Right forelimb (tissue), 1 donor: ENCODE measurements at places on chromosomes 16 and 17.

DNA sequence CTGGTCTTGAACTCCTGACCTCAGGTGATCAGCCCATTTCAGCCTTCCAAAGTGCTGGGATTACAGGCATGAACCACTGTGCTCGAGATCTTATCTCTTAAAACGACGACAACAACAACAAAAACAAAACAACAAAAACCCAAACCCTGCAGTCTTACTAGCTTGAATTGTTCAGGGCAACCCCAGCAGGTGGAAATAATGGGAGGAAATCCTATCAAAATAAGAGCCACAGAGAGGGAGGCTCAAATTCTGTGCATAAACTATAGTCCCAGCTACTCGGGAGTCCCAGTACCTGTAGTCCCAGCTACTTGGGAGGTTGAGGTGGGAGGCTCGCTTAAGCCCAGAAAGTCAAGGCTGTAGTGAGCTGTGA lies 16.5 kb upstream of the ATP6V0A1 start:
- DNase-seq, result no peak

GRCh38 chr16:79628501-79628975 lies 28.0 kb upstream of the MAF start:
- DNase-seq, result no peak

DNA sequence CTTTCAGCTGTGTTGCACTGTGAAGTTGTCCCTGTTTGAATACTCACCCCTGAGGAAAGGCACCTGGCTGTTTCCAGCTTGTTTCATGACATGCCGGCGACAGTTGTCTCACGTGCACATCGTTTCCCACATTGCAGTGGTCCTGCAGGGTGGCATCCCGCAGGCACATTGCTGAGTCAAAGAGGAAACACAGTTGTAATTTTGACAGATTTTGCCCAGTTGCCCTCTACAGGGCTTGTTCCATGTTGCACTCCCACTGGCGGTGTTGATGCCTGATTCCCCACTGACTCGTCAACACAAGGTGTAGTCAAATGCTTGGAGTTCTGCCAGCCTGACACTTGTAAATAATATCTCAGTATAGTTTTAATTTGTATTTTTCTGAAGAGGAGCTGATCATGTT lies 23.8 kb downstream of the EPN2 start:
- DNase-seq, result no peak

DNA sequence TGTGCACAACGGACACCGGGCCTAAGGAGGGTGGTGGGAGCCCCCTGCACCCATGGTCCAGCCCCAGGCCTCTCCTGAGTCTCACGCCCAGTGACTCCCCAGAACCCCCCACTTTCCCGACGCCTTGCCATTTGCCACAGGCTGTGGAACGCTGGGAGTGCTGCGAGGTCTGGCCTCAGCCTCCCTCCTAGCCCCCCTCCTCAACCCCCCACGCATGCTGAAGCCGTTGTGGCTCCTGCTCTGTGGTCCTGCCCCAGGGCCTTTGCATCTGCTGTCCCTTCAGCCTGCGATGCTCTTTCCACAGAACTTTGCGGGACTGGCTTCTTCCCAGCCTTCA lies 226.0 kb upstream of the GSE1 start:
- no peak for DNase-seq

DNA sequence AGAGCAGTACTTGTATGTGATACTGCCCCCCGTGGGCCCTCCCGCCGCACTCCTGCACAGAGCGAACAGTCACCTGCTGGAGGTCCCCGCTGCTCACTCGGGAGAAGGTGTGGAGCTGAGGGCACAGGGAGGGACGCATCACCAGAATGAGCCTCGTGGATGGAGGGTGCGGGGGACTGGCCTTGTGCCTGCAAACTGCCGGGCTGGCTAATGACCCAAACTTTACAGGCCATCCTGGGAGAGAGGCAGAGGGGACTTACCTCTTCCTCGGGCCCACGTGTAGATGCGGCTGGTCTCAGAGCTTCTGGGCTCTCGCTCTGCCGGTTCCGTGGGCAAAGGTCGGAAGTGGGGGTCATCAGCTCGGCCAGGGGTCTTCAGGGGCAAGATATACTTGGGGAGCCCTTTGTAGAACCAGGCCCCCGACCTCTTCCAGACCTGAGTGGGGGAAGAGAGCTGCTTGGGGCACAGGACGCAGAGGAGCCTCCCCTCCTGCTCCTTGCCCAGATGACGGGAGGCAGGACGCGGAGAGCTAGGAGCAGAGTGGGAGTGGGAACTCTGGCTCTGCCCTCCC lies 65.5 kb upstream of the DOC2B start:
- DNase-seq, result no peak

DNA sequence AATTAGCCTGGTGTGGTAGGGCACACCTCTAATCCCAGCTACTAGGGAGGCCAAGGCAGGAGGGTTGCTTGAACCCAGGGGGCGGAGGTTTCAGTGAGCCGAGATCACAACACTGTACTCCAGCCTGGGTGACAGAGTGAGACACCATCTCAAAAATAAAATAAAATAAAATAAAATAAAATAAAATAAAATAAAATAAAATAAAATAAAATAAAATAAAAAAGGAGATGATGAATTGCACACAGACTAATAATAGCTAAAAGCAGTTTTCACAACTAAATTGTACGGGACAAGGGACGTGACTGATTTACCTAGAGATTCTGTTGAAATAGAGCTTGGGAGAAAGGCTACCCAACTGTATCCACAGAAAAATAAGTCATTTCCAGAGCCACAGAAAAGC lies 1471.3 kb downstream of the CDH11 start:
- DNase-seq, result no peak

GRCh38 chr17:9406046-9406606 lies 169.5 kb downstream of the STX8 start:
- no peak for DNase-seq
